Uterus (tissue), 4 donors: ENCODE measurements at places on chromosomes 6 and 20. TPM values are rescaled to one million over a fixed set of nuclear protein-coding genes. Genes with fewer than 3 reads are reported as not detected.
A peak's percentile ranks its signal among the peaks of the same experiment; 100 is the strongest.

GRCh38 chr6:38673397-38674165, 29.4 kb downstream of the GLO1 start:
- H3K36me3 ChIP-seq = no peaks in the 10 kb centered on the region
- DNase-seq = no peak
- no peaks in the 10 kb centered on the region for H3K4me1 ChIP-seq
- no peak overlapping the region for H3K4me3 ChIP-seq

DNA sequence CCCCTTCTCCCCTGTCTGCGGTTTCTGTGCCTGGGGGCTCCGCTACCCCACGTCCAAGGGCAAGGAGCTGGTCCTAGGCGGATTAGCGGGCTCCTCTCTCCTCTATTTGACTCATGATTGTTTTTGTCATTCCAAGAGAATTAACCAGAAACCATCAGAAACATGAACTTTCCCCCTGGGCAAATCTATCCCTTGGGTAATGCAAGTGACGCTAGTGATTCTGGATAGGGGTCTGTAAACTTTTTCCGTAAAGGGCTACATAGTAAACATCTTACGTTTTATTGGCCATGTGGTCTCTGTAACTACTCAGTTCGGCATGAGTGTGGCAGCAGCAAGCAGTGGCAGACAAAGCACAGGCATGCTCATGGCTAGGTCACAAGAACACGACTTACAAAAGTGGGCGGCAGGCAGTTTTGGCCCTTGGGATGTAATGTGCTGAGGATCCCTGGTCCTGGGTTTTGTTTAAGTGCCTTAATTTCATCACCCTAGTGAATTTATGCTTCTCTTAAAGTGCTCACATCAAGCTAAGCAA, 654 bp downstream of the CST11 start:
- H3K4me1 ChIP-seq = no peaks in the 10 kb centered on the region
- no peaks in the 10 kb centered on the region for H3K27me3 ChIP-seq
- H3K36me3 ChIP-seq = no peaks in the 10 kb centered on the region
- no peak overlapping the region for H3K27ac ChIP-seq

DNA sequence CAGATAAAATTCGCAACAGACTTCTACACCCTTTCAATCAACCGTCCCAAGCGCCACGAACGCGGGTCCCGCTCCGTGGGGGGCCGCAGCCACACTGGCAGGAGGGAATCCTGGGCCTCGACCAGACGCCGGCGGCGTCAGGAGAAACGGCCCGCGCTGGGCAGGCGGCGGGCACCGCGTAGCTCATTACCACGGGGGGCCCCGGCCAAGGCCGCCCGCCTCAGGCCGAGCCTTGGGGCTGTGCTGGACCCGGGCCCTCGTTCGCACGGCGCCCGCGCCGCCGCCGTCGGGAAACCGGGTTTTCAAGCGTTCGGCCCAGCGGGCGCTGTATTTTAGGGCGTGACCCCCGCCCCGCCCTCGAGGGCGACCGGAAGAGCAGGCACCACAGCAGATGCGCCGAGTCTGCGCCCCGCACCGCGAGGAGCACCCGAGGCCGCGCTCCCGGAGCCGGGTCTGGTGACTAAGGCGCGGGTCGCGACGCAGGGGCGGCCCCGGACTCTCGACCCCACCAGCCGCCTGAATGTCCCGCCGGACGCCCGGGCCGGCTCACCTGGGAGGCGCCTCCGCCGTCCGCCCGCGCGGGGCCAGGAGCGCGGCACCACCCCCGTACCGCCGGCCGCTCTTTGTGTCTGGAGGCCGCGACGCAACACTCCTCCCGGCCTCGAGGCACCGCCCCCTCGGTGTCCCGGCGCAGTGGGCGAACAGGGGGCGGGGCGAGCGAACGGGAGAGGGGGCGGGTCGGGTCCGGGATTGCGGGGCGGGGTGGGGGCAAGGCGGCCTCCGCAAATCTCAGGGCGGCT, at the start of gene NINL:
Gene NINL (minus strand): TSS at position 627 of the 800 bp plus-strand sequence. CDS start 58,944 bp downstream, outside the sequence.
- H3K4me1 ChIP-seq = no peaks in the 10 kb centered on the region
- no peaks in the 10 kb centered on the region for H3K36me3 ChIP-seq
- peak within 1 kb of the TSS; percentile 13 for H3K27ac ChIP-seq

Gene RWDD2A
- 6.4 TPM for total RNA-seq

Gene LAMP5
- not detected for total RNA-seq
